Muscle of leg (tissue), 16 donors: ENCODE measurements at places on chromosomes 2 and 18. TPM values are rescaled to one million over a fixed set of nuclear protein-coding genes. Genes with fewer than 3 reads are reported as not detected.

- no peak overlapping the region for H3K4me3 ChIP-seq
- no peak for DNase-seq
- peaks cover 6% of the 10 kb centered on the region for H3K4me1 ChIP-seq
- no peaks in the 10 kb centered on the region for H3K36me3 ChIP-seq
Measured at GRCh38 chr18:79554321-79554720, 125.3 kb upstream of the CTDP1 start.

GRCh38 chr2:41782306-41783158 lies 265.3 kb upstream of the PKDCC start:
- H3K27ac ChIP-seq = no peak overlapping the region

DNA sequence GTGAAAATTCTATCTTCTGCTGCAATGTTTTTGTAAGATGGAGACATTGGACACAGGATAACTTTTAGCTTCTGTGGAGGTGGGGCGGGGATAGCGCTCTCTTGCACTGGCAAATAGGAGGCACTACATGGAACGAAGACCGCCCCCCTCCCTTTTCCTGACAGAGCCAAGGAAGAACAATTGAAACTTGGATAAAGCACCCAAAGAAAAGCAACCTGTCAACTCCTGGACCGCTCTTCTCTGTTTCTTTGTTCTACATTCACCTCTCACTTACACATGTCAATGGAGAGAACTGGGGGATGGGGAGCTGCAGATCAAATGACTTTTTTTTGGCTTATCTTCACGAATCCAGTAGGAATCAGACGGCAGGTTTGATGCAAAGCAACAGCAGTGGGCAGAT lies 126.3 kb upstream of the CHAC2 start:
- H3K27me3 ChIP-seq = no peaks in the 10 kb centered on the region
- H3K4me1 ChIP-seq = no peaks in the 10 kb centered on the region
- no peak overlapping the region for H3K4me3 ChIP-seq
- DNase-seq = no peak
- H3K27ac ChIP-seq = no peak overlapping the region

DNA sequence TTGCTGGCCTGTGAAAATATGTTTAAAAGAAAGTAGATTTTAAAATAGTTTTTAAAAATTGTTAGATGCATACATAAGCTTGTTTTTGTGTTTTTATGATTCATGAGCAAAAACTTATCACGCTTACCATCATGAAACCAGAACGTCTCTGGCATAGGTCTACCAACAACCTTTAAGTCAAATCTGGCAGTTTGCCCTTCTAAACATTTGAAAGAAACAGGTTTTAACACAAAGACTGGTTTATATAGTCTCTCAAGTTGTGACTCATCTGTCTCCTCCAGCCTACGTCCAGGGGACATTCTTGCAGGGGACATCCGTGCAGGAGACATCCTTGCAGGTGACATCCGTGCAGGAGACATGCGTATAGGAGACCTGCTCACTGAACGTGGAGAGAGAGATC lies 29.6 kb downstream of the TTN start:
- no peak for DNase-seq
- no peaks in the 10 kb centered on the region for H3K27me3 ChIP-seq
- no peak overlapping the region for H3K4me3 ChIP-seq
- H3K27ac ChIP-seq = no peak overlapping the region
- peaks cover 45% of the 10 kb centered on the region for H3K36me3 ChIP-seq

- DNase-seq = no peak
- no peaks in the 10 kb centered on the region for H3K4me1 ChIP-seq
- H3K27me3 ChIP-seq = no peaks in the 10 kb centered on the region
- H3K27ac ChIP-seq = no peak overlapping the region
- H3K4me3 ChIP-seq = no peak overlapping the region
Measured at GRCh38 chr2:165969227-165969626, 15.7 kb upstream of the TTC21B start.

- H3K27me3 ChIP-seq = no peaks in the 10 kb centered on the region
- DNase-seq = no peak
- no peaks in the 10 kb centered on the region for H3K36me3 ChIP-seq
- H3K27ac ChIP-seq = no peak overlapping the region
- H3K4me3 ChIP-seq = no peak overlapping the region
- peaks cover 31% of the 10 kb centered on the region for H3K4me1 ChIP-seq
Measured at GRCh38 chr2:8215982-8216381, 465.9 kb upstream of the ID2 start.

DNA sequence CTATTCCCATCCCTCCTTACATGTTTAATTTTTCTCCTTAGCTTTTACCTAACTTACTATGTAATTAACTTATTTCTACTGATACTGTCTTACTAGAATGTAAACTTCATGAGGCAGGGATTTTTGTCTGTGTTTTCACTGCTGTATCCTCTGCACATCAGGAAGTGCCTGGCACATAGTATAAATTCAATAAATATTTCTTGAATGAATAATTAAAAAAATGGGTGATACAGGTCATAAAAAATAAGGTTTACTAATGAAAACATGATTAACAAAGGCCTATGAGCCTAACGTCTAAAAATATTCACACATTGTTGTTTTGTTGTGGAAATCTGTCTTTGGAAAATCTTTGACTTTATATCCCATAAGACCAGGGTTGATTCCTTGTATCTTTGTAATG lies 4.5 kb downstream of the RBKS start:
- H3K4me3 ChIP-seq = no peak overlapping the region
- no peak overlapping the region for H3K27ac ChIP-seq
- no peaks in the 10 kb centered on the region for H3K36me3 ChIP-seq
- peaks cover 5% of the 10 kb centered on the region for H3K4me1 ChIP-seq

The GKN1 gene
- 0.09 TPM for total RNA-seq

The RTKN gene
- total RNA-seq = 46.1 TPM

The CKAP2L gene
- total RNA-seq = 5.5 TPM

The TMEM247 gene
- not detected for total RNA-seq

The MFSD2B gene
- 0.18 TPM for total RNA-seq

The SCYGR2 gene
- total RNA-seq = not detected

The ACKR3 gene
- total RNA-seq = 22.2 TPM

The NTSR2 gene
- not detected for total RNA-seq
